ENCODE measurements at places on chromosomes 16 and 17. TPM values are rescaled to one million over a fixed set of nuclear protein-coding genes. Genes with fewer than 3 reads are reported as not detected.
A peak's percentile ranks its signal among the peaks of the same experiment; 100 is the strongest.

Gene TBC1D3B
- total RNA-seq = 7.2 TPM

Gene KRTAP3-3
- not detected for total RNA-seq

DNA sequence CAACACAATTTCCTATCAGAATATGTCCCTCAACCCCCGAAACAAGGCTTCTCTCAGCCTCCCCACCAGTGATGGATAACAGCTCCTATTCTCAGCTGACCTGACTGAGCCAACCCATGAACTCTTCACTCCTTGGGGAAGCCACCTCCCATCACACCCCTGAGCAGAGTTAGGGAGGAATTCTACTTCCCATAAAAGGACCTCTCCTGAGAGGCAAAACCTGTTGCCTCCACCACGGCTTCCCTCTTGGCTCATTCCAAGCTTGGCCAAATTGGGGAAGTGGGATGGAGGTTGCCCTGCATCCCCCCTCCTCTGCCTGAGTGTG is 5.7 kb upstream of the RASL10B start:
- ATAC-seq = no peak

GRCh38 chr16:977081-977701 is 4.4 kb upstream of the SOX8 start:
- no peak for ATAC-seq

DNA sequence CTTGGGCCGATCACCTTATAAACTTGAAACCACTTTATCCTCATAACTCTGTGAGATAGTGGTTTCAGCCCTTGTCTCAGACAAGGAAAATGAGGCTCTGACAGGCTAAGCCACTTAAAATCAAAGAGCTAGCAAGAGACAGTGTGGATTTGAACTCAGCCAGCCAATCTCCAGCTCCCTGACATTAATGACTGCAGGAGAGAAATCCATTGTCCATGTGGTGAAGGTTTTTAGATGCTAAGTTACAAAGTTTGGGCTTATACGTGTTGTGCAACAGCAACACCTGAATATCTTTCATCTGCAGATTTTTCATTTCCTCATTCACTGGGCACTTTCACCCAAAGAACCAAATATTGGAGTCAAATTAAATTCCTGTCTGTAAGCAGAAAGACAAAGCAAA is 501.3 kb downstream of the GRIN2A start:
- ATAC-seq = no peak

- ATAC-seq = peak; percentile 60
Measured at GRCh38 chr16:14284930-14285512, 213.9 kb downstream of the MRTFB start.

- ATAC-seq = peak; percentile 30
Measured at GRCh38 chr17:35313875-35314409, 59.5 kb downstream of the SLFN11 start.

- ATAC-seq = peak; percentile 88
Measured at GRCh38 chr17:14061666-14062560, 7.4 kb upstream of the COX10 start.

DNA sequence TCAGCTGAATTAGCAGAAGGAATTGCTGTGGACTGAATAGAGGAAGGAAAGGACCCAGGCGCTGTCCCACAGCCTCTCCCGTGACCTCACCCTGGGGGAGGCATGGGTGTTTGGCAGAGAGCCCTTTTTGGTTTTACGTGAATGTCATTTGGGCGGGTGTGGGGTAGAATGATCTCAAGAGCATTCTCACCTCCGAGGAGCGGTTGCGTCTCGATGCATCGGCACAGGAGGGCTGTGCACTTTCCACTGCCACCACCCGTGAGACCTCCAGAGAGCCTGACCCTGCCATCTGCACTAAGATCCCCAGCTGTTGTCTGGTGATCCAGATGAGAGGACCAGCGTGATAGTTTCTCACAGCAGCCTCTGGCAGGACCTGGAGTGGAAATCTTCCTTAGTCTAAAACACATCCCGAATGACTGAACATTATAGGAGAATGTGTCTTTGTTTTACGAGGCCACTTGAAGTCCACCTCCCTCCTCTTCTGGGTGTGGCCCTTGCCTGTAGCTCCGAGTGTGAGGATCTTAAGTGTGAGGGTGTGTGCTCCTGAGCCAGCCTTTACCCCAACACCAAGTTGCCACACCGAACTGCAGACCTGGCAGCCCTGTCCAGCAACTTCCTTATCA is 29.3 kb downstream of the FOXK2 start:
- ATAC-seq = peak; percentile 48
